ENCODE measurements at places on chromosomes 4 and X.

- no peak for DNase-seq
Measured at GRCh38 chr4:164442180-164442579, 311.8 kb upstream of the SMIM31 start.

DNA sequence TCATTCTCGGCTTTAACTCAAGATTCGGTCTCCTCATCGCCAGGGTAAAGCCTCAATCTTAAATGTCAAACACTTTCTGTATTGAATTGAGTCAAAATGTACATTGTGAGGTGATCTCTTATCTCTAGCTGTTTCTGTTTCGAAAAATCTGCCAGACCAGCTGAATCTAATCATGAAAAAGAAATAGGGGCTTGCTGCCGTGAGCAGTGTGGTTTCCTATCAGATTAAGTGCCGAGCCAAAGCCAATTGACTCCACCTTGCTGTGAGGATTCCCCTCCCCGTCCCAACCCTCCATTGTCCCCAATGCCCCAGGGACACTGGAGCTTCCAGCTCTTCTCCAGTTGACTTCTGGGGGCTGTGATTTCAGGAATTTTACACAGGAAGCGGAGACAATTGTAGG is 12.5 kb upstream of the CRLF2 start:
- DNase-seq: no peak

DNA sequence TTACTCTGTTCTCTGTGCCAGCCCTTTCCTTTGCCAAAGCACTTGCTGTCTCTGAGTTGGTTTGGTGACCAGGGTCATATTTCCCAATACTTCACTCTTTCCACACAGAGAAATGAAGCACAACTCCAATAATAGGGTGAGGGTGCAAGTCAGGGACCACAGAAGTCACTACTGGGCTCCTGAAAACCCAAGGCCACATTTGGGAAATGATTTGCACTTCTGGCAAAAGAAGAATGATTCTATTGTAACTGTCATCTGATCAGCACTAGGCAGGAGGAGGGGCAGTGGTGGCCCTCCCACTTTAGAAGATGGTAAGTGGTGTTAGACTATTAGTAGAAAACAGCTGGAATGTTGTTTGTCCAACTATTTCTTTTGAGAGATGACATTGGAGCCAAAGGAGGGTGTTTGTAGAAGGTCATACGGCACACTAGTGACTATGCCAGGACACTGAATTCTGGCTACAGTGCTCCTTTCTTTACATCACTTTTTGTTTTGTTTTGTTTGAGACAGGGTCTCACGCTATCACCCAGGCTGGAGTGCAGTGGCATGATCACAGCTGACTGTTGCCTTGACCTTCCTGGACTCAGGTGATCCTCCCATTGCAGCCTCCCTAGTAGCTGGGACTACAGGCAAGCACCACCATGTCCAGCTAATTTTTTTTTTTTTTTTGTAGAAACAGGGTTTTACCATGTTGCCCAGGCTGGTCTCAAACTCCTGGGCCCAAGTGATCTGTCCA is 10.8 kb upstream of the HADH start:
- DNase-seq: no peak

DNA sequence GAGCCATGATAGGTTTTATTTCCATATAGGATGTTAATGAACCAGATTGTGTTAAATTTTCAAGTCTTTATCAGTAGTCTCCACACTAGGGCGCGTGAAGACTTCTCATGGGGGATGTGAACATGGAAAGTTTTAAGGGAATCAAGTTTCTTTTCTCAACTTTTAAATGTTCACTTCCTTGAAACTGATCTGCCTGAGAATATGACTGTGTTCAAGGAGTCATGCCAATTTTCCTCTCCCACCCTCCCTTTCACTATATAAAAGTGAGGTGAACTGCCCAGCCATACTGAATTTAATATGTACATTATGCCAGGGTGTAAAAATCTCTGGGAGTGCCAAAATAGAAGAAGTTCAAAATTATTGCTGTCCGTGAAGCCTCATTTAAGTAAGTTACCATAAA is 30.4 kb upstream of the HPGDS start:
- no peak for DNase-seq

GRCh38 chrX:132022198-132022966 is 720 bp upstream of the STK26 start:
- no peak for DNase-seq

GRCh38 chrX:113868711-113869110 is 715.2 kb upstream of the HTR2C start:
- no peak for DNase-seq

GRCh38 chrX:150239946-150240642 is 123.0 kb upstream of the MAMLD1 start:
- no peak for DNase-seq

Measured in NCI-H2081 (cell line).